ENCODE measurements at places on chromosomes 7 and 10. TPM values are rescaled to one million over a fixed set of nuclear protein-coding genes. Genes with fewer than 3 reads are reported as not detected.

The OR6B1 gene
- total RNA-seq: not detected

The MKI67 gene
- 3.1 TPM for total RNA-seq

The GAD2 gene
- not detected for total RNA-seq

The JAKMIP3 gene
- 0.39 TPM for total RNA-seq

The SPDYE8 gene
- not detected for total RNA-seq

The FGFBP3 gene
- 0.47 TPM for total RNA-seq

The C1QL3 gene
- not detected for total RNA-seq

The MLXIPL gene
- total RNA-seq: 3.4 TPM

The SFTPA1 gene
- total RNA-seq: 3.7 TPM

All from right cardiac atrium (tissue), 5 donors.